Prostate gland (tissue), 2 donors: ENCODE measurements at places on chromosomes 1 and 21.

DNA sequence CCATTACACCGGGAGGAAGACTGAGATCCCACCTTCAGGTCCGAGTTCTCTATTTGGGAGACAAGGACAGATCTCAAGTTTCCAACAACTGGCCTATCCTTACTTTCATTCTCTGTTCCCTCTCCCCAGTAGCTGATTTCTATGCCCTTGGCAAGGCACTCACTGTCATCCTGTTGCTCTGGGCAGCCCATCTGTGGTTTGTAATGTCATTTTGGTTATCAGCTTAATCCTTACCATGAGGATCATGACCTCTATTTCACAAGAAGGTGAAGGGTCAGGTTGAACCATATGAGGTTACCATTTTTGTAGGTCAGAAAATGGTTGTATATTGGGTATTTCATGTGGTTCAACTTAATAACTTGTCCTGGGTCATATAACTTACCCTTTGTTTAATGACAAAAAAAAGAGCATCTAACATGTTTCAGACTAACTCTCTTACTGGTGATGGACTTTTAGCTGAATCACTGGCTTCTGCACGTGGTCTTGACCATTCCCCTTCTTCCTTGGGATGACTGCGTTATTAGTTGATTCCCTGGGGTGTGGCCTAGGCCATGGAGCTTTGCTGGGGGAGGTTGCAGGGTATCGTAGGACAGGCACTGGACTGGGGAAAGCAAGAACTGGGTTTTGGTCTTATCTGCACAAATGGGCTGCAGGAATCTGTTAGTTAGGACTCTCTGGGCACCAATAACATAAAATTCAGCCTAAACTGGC is 120.2 kb downstream of the ACTL8 start:
- no peak for DNase-seq

GRCh38 chr1:198771563-198772153 is 132.8 kb downstream of the PTPRC start:
- no peak for DNase-seq

DNA sequence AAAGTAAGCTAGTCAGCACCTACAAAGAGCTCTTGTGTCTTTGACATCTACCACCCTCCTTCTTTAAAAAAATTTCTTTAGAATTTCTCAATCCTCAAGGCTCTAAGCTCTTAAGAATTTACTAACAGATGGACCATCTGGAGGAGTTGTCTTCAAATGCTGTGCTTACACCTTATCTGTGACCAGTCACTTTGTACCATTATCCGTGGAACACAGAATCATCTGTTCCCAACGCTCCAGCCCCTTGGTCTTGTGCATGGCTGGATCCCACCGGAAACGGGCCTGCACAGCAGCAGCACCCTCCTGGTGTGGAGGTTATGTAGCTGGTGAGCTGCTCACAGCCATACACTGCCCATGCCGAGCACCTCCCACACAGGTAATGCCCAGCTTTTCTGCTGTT is 89.0 kb downstream of the TBX19 start:
- DNase-seq = no peak

GRCh38 chr1:232965912-232966217 is 15.5 kb downstream of the NTPCR start:
- DNase-seq = no peak

DNA sequence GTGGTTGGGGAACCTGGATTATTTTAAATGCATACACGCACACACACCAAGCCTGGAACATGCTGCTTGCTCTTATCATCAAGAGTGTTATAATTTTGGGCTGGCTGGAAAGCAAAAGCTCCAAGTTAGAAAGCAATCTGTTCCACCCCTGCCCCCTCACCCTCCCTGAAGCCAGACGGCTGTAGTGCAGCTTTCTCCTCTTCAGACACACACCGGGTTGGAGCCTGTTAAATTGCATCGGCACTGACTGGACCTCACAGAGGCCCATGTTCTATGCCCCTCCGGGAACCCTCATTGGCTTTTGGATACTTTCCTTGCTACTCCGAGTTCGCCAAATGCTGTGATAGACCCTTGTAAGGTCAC is 90.6 kb upstream of the KCNJ15 start:
- DNase-seq = no peak

DNA sequence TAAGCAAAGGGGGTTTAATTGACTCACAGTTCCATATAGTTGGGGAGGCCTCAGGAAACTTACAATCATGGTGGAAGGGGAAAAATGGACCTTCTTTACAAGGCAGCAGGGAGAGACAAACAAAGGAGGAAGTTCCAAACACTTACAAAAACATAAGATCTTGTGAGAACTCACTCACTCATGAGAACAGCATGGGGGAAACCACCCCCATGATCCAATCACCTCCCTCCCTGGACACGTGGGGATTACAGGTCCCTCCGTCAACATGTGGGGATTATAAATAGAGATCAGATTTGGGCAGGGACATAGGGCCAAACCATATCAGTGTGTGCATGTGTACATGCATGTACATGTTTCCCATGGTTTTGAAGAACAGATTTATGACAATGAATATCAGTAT is 5.5 kb upstream of the SMG7 start:
- no peak for DNase-seq

DNA sequence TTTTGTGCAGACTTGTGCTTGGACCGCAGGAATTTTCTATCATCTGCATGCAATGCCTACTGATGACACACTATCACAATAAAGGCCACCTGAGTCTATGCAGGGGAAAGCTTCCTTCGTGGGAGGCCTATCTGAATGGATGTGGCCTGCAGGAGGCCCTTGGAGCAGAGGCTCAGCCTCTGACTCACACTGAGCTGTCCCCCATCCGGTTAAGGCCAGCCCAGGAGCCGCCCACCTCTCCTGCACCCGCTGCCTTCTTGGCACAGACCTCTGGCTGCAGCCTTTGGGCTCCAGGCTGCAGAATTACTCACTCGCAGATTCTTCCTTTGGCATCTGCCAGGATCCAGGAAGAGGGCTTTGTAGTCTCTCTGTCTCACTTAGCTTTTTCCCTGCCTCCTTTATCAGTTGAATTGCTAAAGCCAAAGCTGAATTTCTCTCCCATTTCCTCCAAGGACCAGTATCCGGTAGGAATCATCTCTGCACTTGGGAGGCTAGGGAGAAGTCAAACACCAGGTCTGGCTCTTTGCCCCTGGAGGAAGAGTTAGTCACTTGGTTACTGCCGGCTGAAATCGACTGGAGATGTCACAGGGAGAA is 65.1 kb upstream of the JUN start:
- DNase-seq = no peak

DNA sequence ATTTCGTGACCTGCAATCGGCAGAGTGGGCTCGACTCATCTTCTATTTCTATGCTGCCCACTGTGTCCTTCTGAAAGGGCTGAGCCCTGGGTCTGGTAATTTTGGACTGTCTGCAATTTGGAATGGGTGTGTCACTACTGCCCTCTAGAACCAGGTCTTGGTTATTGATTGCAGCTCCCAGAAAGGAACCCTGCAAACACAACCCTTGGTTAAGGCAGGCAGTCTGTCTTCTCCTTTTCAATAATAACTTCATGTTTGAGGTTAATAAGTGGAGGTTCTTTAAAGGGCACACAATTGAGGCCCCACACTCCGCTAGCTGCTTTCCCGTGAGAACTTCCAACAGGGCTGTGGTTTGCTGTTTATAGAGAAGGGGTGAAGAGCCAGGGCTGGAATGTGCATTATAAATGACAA is 79.9 kb upstream of the LYST start:
- DNase-seq = no peak
